NCI-H1930 (cell line): ENCODE measurements at places on chromosomes 3 and 15.

DNA sequence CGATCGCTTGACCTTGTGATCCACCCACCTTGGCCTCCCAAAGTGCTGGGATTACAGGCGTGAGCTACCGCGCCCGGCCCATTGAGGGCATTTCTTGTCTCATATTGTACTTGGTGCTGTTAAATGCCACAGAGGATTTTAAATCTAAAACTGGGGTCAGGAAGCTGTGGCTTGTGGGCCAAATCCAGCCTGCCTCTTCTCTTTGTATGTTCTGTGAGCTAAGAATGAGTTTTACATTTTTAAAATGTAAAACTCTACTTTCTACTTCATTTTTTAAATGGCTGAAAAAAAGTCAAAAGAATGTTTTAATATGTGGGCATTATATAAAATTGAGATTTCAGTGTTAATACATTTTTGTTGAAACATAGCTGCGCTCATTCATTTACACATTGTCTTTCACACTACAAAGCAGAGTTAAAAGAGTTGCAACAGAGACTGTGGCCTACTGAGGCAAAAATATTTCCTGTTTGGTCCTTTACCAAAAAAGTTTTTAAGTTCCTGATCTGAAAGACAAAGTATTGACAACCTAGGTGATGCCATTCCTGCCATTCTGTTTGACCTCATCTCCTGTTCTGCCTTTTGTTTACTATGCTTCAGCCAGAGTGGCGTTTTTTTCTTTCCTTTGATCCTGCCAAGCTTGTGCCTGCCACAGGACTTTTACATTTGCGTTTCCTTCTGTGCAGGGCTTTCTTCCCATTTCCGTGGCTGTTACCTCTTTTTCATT, 50.4 kb downstream of the PDCD6IP start:
- no peak for DNase-seq

GRCh38 chr3:41419809-41420208, 220.5 kb downstream of the CTNNB1 start:
- no peak for DNase-seq

DNA sequence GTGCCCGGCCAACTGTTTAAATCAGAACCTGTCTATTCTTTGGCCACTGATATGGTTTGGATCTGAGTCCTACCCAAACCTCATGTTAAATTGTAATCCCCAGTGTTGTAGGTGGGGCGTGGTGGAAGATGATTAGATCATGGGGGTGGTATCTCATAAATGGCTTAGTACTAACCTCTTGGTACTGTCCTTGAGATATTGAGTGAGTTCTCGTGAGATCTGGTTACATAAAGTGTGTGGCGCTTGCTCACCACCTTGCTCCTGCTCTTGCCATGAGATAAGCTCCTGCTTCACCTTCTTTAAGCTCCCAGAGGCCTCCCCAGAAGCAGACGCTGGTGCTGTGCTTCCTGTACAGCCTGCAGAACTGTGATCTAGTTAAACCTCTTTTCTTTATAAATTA, 42.4 kb downstream of the REC114 start:
- DNase-seq: no peak

DNA sequence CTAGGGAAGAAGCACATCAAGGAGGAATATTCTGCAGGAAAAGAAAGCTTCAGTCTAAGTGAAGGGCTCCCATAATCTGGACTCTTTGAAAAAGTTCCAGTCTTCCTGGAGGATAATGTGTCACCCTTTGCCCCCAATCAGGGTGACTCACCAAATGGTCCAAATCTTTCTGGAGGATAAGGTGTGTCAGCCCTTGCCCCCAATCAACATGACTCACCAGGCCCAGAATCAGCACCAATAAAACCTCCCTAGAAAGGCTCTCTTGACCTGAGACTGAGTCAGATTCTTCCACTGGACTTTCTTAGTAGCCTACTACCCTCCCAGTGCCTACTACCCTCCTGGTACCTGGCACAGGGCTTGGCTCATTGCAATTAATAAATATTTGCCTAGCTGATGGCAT, 9.5 kb upstream of the ARL14 start:
- no peak for DNase-seq

DNA sequence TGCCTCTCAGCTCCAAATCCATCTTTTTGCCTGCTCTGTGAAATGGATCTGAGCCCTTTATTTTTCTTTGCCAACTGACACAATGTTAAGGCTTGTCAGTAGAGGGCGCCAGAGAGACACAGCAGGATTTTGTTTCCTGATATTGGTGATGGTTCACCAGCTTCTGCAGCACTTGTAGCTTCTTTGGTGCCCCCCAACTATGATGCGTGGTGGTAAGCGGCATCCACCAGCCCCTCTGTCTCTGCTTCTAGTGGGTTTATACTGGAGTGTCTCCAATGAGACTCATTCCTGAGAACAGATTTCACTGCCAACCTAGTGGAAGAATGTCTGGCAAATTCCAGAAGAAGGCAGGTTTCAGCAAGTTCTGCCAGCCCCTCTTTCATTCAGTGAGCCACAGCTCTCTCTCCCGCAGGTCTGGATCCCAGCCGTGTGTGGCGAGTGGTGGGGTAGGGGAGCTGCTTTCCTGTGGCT, 471.9 kb upstream of the FRG2C start:
- DNase-seq: no peak

GRCh38 chr15:56468401-56468800, 3.5 kb upstream of the MNS1 start:
- DNase-seq: no peak

GRCh38 chr3:147758771-147759170, 349.6 kb downstream of the ZIC1 start:
- DNase-seq: no peak

GRCh38 chr3:35971686-35972085, 332.4 kb downstream of the ARPP21 start:
- no peak for DNase-seq

DNA sequence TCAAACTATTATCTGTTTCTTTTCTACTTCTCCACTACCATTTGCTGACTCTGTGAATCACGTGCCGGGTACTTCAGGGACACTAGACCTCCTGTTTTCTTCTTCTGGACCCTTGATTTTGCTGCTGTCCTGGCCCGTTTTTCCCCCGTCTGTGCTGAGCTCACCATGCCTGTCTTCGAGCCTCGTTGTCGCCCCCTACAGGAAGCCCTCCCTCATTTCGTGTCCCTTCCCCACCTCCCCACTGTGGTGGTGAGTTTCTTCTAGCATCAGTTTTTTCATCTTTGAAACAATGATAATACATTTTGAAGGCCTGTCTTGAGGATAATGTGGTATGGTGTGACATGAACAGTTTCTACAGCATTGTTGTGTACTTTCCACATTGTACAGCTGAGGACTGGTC, 12.8 kb downstream of the GABRG3 start:
- no peak for DNase-seq

DNA sequence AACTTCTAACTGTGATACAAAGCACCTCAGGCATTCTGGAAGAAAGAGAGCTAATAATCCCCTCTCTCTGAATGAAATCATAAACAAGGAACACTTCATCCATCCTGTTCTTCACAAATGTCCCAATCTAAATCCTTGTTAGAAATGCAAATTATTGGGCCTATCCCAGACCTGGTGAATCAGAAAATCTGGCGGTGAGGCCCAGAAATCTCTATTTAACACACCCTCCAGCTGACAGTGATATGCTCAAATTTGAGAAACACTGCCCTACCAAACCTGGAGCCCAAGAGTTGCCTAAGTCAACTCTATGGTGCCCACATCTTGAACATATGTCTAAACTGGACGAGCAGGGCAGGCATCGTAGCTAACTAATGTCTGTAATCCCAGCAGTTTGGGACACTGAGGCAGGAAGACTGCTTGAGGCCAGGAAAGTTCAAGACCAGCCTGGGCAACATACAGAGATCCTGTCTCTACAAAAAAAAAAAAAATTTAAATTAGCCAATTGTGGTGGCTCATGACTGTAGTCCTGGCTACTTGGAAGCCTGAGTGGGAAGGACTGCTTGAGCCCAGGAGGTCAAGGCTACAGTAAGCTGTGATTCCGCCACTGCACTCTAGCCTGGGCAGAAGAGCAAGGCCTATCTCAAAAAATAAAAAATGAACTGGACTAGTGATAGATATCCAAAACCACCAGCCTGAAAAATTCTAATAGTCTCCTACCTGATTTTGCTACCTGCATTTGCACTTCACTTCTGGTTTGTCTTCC, 23.1 kb downstream of the SCAP start:
- DNase-seq: no peak

- peak; percentile 6 for DNase-seq
Measured at GRCh38 chr3:63278171-63279004, at the start of gene SYNPR. Gene SYNPR (plus strand): TSS chr3:63278308.

DNA sequence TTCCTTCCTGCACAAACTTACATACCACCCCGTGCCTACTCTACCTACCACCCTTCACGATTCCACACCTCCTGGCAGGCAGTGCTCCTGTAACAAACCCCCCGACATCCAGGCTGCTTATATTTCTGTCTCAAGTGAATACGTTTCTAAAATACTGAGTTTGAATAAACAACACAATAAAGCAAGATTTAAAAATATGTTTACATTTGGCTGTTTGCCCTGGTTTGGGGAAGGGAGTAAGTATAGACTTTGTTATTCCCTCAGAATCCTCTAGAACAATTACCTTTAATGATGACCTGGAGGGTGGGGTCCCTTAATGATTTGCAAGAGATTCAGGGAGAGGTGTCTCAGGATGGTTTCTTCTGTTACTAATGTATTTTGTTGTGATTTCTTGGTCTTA, 402.6 kb upstream of the TBL1XR1 start:
- DNase-seq: no peak

DNA sequence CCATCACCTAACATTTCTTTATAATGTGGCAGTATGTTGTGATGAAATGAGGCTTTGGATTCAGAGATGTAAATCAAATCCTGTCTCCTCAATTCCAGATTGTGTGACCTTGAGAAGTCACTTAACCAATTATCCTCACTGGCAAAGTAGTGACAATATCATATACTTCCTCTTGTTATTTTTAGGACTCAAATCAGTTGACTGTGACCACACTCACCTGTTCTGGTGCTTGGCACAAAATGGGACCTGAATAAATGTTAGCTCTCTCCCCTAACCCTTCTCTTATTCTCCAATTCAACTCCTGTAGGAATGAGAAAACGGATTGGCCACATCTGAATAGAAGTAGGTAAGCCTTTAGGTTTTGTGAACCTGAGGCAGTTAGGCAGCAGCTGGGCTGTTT, 42.1 kb downstream of the IQCH start:
- DNase-seq: no peak

DNA sequence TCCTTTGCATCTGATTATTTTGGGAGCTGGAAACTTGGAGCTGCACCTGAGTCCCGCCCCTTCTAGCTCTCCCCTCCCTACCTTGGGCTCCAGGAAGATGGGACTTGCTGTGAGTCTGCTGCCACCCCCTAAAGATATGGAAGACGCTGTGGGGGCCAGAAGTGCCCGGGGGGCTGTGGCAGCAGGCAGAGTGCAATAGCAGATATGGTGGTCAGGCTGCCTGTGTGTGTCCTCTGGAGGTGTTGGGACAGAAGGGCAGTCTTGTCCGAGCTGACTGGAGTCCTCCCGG, 485 bp downstream of the PAK6 start:
- DNase-seq: no peak

DNA sequence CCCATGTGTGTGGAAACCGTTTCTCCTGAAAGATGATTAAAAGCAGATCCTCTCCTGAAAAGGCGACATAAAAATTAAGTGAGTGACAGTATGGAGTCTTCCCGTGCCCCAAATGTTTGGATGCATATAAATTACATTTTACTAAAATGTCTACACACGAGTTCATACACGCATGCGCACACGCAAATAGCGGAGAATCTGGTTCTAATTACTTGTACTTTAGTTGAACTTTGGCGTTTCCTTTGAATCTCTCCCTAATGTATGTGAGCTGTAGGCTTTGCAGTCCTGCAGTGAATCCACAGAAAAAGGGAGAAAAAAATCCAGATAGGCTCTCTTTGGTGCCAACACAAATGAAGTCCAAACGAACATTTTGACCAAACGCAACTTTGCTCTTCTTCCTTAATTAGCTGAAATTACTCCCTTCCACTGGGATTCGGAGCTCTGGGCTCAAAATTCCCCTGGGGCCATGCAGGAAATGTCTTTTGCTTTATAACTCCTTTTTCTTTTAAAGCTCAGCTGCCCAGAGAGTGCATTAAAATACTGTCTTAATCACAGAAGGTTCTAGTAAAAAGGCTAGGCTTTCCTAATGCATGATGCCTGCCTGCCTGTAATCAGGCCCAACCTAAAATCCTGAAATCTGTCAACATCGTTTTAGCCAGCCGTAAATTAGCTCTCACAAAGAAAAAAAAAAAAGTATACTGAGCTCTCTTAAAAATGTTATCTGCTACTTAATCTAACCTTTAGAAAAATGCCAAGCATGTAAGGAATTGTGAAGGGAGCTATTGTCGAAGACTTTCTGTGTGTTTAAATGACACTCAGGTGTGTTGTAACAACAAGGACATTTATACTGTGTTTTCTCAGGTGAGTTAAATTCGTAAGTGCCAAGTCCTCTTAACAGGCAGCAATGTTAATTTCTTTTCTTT, 26.2 kb downstream of the RARB start:
- no peak for DNase-seq
